Stimulated activated CD4-positive, alpha-beta T cell treated with anti-CD3 and anti-CD28 coated beads, Interleukin-4, amount 100 ng/mL, for 24 hours (primary cell): ENCODE measurements at places on chromosomes 4 and X.
A peak's percentile ranks its signal among the peaks of the same experiment; 100 is the strongest.

DNA sequence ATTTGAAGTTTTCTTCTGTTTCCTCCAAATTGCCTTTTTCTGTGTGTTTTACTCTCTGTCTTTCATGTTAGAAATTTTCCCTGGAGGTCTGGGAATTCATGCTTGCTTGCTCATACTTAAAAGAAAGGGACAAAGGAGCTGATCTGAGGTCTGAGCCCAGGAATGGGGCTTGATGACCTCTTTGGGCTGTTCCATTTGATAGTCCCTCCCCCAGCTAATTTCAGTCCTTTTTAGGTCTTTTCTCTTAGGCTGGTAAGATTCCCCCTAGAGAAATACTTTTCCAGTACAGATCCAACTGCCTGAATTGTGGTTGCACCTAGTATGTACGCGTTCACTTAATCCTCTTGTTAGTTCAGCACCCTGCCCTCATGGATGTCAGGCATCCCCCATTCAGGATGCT, 5.5 kb upstream of the PIGA start:
- no peak for DNase-seq

DNA sequence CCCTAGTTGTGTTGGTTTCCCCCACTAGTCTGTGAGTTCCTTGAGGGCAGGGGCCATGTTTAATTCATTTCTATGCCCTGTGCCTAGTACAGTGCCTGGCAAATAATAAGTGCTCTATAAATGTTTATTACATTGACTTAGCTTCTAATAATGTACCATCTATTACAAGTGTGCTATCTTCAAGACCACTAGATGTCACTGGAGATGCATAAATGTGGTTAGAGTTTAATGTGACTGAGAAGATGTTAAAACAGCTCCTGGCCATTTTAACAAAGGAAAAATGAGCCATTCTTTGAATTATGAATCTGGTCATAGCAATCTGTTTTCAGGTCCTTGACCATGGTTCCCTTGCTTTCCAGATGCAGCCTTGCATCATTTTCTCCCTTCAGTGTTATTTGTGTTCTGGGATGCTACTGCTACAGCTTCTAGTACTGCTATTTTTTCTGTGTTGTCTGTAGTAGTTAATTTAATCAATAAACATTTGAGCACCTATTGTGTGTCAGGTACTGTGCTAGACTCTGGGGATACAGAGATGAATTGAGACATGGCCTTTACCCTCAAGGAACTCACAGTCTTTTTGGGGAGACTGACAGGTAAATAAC, 43.2 kb downstream of the SLC9A6 start:
- no peak for DNase-seq

GRCh38 chr4:48669086-48669485, 111.0 kb downstream of the FRYL start:
- no peak for DNase-seq

- no peak for DNase-seq
These were observed 337.7 kb upstream of the CTSO start for GRCh38 chr4:156291317-156291716.

DNA sequence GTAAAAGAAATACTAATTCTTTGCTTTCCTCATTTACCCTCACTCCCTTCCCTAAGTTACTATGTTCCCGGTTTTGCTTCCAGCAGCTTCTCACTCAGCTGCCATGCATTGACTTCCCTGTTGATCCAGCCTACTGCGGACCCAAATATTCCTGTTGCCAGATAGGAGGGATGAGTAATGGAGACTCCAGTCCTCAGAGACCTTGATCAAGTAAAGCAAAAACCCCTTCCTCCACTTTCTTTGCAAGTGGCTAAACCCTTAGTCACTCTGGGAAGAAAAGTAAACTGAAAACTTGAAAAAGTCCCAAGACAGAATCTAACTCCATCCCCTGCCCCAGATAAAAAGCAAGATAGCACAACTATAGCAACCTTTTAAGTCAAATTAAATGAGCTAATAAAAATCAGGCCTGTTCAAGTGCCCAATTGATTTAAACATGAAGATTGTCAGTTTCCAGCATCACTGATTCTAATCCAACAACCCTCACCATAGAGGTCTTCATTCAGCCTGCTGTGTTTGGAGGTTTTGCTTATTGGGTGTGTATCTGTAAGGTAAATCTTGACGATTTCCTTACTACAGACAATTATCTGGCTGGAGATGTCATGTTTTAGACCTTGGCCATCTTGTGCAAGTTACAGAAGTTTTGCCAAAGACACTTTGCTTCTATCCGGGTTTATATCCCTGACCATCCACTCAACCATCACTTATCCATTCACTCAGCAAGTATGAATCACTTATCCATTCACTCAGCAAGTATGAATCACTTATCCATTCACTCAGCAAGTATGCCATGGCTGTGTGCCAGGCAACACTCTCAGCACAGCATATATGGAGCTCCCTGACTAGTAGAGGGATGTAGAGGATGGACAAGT, 17.6 kb downstream of the FGFBP1 start:
- no peak for DNase-seq

DNA sequence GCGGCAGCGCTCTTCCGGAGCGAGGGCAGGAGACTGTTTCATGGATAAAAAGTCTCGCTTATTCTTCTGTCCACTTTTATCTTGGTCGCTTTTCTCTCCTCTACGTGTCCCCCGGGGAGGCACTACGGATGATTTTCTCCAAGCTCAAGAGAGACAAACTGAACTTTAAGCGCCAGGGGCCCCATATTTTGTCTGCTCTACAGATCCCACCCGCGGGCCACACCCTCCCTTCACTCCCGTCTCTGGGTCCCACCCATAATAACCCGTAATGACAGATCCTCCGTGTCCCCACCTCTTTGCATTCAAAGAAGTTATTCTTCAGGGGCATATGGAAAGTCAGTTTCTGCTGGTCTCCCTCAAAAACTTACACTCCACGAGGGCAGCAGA, at the start of gene CORIN:
Gene CORIN, minus strand, starts transcription at position 160 of the 387 bp plus-strand sequence. Its CDS starts 118 bp downstream, at position 42.
- DNase-seq: no peak

GRCh38 chrX:21838937-21839333, 482 bp upstream of the MBTPS2 start:
- no peak for DNase-seq

DNA sequence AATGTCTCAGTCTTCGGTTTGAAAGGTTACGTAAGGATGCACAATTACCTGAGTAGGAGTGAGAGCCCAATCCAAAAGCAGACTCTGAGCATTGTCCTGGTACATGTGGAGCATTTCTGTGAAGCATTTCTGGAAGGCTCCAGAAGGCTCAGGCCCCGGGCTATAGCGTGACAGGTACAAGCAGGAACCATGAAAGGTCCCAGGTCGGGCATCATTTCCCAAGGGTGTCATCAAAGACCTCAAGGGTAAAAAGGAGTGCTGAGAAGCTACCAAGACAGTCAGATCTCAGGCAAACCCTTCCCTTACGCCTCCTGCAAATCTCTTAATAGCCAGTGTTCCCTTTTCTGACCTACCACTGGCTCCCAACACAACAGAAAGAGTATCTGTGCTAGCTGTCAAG, 30.8 kb downstream of the GPC4 start:
- DNase-seq: no peak

- DNase-seq: no peak
These were observed 260.7 kb downstream of the SNCA start for GRCh38 chr4:89576246-89576645.

DNA sequence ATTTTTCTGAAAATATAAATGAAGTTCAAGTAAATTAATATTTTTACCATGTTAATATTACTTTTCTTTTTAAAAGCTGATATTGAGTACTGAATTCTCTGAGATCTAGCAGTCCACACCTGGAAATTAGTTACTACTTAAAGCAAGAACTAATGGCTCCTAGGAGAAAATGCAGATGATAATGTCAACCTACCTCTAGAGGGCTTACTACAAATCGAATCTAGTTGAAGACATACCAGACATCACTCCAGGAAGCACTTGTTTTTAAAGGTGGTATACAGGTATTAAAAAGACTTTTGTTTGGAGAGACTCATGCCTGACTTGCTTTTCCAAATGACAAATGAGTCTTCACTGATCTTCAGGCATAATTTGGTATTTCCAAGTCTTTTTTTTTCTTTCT, 516.4 kb upstream of the BOD1L1 start:
- no peak for DNase-seq

GRCh38 chr4:147015491-147015890, 69.8 kb upstream of the TTC29 start:
- DNase-seq: no peak

DNA sequence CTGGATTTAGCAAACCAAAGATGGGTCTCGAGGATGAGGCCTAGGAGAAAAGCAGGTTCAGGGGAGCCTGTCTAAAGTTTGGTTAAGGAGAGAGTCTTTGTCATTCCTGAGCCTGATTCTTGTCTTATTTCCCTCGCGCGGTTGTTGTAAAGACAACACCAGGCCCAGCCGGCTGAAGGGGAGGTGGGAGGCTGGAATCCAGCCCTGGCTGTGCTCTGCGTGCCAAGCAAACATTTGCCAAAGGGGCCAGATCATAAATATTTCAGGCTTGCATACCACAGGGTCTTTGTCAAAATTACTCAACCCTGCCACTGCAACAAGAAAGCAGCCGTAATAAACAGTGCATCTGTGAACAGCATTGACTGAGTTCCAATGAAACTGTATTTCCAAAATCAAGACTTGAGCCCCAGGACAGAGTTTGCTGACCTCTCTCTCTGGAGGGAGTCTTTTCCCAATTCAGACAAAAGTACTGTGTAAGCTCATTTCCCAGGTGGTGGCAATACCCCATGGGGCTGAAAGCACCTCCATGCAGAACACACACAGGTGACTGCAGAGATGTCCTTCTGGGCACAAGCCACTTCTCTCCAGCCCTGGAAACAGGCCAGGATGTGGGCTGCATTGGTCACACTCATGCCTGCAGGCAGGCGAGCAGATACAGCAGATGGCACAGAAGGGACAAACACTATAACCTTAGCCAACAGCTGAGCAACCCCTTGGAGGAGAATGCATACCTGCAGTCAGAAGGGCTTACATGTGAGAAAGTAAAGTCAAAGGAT, 320.3 kb downstream of the STK32B start:
- DNase-seq: no peak

DNA sequence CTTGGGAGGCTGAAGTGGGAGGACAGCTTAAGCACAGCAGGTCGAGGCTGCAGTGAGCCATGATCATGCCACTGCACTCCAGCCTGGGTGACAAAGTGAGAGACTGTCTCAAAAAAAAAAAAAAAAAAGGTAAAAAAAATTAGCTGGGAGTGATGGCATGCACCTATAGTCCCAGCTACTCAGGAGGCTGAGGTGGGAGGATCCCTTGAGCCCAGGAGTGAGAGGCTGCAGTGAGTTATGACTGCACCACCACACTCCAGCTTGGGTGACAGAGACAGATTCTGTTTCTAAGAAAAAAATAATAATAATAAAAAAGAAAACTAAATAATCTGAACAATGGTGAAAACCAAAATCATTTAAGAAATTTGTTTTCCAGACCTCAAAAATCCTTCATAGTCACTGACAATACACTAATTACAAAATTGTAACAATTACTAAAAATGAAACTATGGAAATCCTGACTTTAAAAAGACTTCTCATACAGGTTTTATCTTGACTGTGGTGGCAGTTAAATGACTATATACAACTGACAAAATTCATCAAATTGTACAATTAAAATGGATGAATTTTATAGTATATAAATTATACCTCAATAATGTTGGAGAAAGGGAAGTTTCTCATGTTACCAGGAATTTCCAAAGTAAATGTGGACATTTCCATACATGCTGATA, 31.3 kb downstream of the PHF8 start:
- no peak for DNase-seq

DNA sequence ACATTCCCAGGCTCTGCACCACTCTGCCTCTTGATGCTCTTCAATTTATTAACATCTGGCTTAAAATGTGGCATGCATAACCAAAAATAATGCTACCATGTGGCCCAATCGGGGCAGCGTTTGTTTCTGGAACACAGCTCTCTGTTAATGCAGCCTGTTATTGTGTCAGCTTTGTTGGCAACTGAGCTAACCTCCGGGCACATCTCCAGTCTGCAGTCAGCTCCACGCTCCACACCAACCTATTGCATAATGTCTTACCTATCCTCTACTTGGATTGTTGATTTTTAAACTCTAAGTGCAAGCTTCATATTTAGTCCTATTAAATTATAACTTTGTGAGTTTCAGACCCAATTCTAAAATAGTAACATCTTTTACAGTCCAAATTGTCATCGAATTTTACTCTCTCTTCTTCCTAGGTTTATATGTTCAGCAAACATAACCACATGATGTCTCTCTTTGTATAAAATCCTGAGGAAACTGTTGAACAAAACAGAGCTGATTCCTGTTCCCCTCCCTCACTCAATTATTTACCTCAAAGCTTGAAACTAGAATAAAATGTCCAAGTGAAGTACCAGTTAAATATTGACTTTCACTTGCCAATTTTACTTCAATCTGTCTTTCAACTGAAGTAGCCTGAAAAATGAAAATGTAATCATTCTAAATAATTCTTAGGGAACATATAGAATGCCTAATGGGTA, 92.2 kb upstream of the RAPGEF2 start:
- DNase-seq: no peak

DNA sequence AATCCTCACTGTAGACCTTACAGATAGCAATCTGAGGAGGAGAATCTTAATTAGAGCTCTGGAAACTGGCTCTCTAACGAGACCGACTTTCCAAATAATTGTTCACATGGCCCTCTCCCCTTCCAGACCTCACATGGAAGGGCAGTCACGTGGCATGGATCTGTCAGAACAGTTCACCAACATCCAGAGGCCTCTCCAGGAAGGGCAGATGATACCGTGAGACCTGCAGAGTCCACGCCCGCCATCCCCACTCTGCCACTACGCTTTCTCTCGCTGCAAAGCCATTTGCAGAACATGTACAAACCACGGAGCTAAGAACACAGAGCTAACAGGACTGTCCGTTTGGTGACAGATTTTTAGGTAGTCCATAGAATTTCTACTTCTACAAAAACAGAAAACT, 20.7 kb downstream of the FAT1 start:
- DNase-seq: no peak

GRCh38 chr4:1337376-1337831, 9.6 kb upstream of the UVSSA start:
- peak; percentile 72 for DNase-seq

DNA sequence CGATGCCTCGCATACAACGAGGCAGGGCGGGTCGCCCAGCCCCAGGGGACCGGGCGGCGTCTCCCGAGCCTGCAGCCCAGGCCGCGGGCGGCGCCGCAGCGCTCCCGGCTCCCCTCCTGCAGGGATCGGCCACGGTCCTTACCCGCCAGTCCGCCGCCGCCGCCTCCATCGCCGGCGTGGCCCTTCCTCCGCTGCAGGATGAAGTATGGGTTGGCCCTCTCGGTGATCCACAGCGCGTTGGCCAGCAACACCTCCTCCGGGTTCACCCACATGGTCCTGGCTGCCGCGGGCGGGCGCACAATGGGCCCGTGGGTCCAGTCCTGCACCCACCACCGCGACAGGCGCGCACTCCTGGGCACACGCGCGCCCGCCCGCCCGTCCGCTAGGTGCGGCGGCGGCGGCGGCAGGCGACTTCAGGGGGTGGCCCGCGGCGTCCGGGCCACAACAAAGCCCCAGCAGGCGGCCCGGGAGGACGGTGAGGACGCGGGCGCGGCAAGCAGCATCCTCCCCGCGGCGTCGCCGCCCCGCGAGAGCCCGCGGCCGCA, 339 bp downstream of the TBC1D9 start:
- DNase-seq: no peak
